ENCODE measurements at places on chromosomes 6 and 20.

- DNase-seq = no peak
These were observed 41.4 kb upstream of the TMX4 start for GRCh38 chr20:8060977-8061376.

- DNase-seq = no peak
These were observed 383.7 kb downstream of the CD83 start for GRCh38 chr6:14501240-14501639.

GRCh38 chr6:151070631-151071051, 169.1 kb upstream of the AKAP12 start:
- DNase-seq = no peak

GRCh38 chr6:27687154-27688013, 214.5 kb upstream of the ZNF184 start:
- DNase-seq = peak; percentile 82

GRCh38 chr6:41648921-41649320, 10.7 kb downstream of the MDFI start:
- no peak for DNase-seq

DNA sequence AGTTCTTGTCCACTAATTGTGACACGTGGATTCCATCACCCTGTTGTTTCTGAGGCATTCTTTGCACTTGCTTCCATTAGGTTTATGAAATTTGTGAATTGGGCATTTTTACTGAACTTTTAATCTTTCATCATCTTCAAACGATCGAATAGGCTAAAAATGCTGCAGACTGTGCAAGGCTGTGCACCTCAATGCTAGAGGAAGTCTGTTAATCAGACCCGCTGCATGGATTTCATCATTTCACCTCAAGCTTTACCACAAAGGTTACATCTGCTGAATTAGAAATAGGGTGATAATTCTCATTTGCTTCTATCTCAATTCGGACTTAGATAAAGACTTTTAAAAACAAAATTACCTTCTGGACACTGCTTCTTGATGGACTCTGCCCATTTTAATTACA, 27.8 kb upstream of the F13A1 start:
- DNase-seq = no peak

DNA sequence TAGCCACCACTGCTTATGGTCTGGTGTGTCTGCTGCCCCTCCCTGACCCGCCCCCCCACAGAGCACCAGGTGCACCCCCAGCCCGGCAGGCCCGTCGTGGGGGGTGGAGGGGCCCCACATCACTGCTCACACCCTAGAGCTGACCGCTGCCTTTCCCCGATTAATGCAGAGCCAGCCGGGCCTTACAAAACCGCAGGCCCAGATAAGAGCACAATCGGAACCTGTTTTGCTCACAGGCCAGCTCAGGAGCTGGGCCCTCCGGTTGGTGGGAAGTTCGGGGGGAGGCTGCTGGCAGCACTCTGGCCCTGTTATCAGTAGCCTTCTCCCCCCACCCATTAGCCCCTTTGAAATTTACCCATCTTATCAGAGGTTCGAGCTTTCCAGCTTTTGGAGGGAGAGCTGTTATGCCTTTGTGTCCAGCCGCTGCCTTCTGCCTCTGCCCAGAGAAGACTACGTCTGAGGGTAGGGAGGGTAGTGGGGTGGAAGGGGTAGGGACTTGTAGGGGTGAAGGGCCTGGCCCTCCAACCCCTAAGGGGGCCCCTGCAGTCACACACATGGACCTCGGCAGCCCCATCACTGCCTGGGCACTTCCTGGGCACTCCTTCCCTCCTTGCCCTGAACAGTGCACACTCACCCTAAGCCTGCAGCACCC, 6.9 kb upstream of the SPDEF start:
- DNase-seq = no peak

- no peak for DNase-seq
These were observed 52.9 kb downstream of the ARID1B start for GRCh38 chr6:156830126-156830525.

DNA sequence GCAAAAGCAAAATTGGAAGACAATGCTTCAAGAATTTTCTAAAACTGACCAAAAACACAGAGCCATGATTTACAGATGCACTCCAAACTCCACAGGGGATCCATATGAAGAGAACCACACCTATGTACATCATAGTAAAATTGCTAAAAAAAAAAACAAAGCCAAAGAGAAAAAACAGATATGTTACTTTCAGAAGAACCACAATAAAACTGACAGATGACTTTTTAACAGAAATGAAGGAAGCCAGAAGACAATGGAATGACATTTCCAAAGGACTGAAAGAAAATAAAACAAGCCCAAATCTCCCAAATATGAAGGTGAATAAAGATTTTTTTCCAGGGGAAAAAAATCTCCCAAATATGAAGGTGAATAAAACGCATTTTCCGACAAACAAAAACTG, 17.5 kb downstream of the TRERF1 start:
- no peak for DNase-seq

DNA sequence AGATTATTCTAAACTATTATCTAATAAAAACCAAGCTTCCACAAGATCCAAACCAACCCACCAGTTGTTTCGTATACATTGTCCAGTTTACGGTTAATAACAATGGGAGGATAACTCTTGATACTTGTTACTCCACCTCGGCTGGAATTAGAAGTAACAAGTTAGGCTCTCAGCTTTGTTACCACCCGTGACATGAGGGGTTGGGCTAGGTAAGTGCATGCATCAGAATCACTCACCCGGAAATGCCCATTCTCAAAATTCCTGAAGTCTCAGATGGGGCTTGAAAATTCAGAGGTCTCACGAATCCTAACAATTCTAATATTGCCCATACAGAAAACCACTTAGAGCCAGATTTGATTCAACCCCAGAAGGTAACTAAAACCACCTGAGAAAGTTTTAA, 27.0 kb upstream of the SERPINB1 start:
- DNase-seq = no peak

DNA sequence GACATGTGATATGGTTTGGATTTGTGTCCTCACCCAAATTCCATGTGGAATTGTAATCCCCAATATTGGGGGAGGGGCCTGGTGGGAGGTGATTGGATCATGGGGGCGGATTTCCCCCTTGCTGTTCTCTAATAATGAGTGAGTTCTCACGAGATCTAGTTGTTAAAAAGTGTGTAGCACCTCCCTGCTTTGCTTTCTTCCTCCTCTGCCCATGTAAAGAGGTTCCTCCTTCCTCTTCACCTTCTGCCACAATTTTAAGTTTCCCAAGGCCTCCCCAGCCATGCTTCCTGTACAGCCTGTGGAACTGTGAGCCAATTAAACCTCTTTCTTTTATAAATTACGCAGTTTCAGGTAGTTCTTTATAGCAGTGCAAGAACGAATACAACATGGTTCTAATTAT, 2.1 kb upstream of the ZNF451 start:
- DNase-seq = no peak

DNA sequence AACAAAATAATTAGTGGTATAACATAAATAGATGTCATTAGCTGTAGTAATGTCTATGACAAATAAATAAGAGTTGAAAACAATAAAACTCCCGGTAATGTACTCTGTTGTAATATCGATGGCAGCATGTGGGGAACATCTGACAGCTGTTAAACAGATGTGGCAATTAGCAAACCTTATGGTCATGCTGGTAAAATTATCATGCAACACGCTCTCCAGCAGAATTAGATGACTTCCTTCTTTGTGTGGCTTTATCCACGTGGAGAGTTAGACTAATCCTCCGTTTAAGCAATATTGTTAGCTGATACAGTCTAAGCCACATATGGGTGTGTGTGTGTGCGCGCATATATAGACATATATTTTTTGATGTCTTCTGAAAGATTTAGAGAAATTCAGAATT, 77.7 kb upstream of the ZFP64 start:
- DNase-seq = no peak

DNA sequence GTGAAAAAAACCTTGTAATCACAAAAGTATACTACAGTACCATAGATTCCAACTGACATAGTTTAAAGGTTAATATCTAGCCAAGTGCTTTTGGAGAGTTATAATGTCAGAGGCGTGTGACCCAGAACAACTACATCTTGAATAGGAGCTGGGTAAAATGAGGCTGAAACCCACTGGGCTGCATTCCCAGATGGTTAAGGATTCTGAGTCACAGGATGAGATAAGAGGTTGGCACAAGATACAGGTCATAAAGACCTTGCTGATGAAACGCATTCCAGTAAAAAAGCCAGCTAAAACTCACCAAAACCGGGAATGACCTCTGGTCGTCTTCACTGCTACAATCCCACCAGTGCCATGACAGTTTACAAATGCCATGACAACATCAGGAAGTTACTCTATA, 22.4 kb upstream of the KIAA0408 start:
- DNase-seq = no peak

GRCh38 chr20:41483553-41483930, 116.9 kb upstream of the EMILIN3 start:
- no peak for DNase-seq

DNA sequence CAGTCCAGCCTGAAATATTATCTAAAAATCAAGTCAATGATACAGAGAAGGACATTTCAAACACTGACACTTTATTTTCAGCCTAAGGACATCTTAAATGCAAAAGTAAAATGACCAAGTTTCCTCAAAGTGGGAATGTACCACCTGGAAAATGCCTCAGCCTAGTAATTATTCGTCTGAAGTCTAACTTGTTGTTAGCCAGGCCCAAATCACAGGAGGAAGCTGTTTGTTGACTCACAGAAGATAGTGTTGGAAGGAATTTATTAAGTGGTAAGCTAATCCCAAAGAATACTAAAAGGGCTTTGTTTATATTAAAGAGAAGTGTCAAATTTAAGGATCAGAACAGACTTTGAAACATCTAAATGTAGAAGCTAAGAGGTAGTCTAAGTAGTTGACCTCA, 2.5 kb downstream of the PDE7B start:
- DNase-seq = no peak

DNA sequence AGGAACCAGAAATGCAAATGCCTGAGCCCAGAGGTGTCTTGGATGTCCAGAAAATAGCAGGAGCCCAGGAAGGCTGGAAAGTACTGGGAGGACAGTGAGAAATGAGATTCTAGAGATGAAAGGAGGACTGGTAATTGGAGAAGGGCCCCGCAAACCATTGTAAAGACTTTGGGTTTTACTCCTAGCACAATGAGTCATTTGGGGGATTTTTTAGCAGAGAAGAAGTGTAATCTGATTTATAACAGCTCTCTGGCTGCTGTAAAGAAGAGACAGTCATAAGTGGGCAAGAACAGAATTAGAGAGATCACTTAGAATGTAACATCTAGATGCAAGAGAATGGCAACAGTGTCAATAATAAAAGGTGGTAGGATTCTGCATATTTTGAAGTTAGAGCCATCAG, 40.2 kb downstream of the SLC35F1 start:
- no peak for DNase-seq

- no peak for DNase-seq
These were observed 40.4 kb upstream of the ARG1 start for GRCh38 chr6:131532580-131533039.

DNA sequence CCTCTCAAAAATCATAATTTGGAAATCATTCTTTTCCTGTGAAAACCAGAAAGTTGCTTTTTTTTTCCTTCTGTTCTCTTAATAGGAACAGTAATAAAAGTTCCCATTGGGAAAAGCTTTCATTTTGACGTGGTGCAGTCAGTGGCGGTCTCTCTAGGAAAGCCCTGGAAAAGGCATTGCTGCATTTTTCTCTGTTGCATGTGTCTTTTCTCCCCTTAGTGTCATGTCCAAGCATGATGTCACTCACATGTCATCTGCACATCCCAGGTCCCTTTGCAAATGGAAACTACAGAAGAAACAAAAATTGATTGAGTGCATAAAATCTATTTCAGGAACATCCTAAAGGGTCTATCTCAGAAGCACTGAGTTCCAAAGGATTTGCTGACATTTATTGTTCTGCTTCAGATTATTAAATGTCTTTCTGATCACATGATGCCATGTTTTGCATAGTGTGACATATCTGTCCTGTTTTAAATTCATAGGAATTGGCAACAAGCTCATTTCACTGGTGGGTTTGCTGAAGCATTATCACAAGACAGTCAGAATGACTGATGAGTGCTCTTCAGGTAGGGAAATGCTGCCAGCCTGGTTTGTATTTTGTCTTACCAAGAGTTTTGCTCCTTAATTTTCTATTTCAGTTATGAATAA, 208.7 kb downstream of the SOX4 start:
- no peak for DNase-seq

DNA sequence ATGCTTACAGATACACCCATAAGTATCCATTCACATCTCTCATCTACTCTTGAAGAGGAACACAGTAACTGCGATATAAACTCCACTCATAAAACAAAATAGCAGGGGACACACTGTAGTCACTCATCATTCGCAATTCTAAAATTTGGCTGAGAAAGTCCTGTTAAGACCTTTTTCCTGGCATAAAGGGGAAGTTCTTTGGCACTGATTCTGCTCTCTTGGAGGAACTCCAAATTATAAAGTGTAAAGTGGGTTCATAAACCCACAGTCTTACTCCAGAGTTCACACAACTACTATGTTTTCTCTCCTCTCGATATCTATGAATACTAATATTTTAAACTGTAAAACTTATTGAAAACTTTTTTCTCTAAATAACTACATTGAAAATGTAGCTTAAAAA, 80.6 kb downstream of the ADGB start:
- DNase-seq = no peak

DNA sequence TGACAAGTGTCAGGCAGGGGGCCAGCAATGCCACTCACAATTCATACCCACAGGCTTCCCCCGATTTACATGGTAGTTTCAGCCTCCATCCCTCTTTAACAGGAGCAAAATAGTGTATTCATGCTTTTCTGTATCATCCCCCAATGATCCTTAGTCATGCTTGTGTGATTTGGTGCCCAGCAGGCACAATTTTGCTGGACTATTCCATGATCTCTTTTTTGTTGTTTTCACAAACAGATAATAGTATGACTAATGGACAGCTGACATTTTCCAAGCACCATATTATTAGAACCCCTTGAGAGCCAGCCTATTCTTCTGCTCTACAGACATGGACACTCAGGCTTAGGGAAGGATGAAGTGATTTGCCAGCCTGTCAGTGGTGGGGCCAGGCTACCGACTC, 128.2 kb upstream of the RIPOR2 start:
- no peak for DNase-seq

GRCh38 chr6:144586986-144587385, 301.9 kb downstream of the UTRN start:
- DNase-seq = no peak

- no peak for DNase-seq
These were observed 18.3 kb downstream of the C20orf173 start for GRCh38 chr20:35510951-35511735.

DNA sequence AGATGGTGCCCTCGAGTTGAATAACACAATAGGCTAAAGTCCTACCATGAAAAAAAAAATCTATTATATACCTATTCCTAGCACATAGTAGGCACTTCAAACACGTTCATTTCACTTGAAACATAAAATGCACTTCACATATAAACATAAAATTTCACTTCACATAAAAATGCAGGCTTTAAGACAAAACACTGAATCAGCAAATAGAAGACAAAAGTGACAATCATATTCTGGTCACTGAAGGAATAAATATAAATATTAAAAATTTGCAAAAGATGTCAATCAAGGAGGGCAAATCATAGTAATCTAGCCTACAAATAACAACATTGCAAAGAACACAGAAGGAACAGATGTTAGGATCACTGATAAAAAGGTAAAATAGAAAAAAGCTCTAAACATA, 153.1 kb downstream of the LMBRD1 start:
- DNase-seq = no peak
